ENCODE measurements at places on chromosomes 6 and 20.

DNA sequence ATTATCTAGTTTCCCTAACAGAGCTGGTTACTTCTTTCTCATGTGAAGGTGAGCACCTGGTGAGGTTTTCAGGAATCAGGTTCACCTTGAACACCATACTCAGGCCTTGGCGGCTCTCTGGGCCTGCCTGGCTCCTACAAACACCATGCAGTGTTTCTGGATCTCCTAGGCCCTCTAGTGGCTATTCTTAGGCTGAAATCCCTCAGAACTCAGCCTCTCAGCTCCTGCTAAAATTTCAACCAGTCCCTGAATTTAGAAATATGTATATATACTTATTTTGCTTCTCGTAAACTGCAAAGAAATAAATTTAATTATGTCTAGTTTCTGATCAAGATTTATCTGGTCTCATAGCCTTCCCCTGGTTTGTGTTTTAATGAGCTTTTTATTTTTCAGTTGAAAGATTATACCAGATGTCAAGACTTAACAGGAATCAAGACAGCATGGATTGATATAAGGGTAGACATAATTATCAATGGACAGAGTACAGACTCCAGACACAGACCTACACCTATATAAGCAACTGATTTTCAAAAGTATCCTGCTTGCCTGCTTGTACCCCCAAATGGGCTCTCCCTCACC is 55.9 kb downstream of the ANKEF1 start:
- no peak overlapping the region for H3K4me3 ChIP-seq
- no peaks in the 10 kb centered on the region for H3K27me3 ChIP-seq
- H3K4me1 ChIP-seq = no peaks in the 10 kb centered on the region

- no peak overlapping the region for H3K4me3 ChIP-seq
- no peaks in the 10 kb centered on the region for H3K36me3 ChIP-seq
- no peak for DNase-seq
- H3K27me3 ChIP-seq = no peaks in the 10 kb centered on the region
- H3K27ac ChIP-seq = no peak overlapping the region
- H3K4me1 ChIP-seq = peaks cover 15% of the 10 kb centered on the region
These were observed 168.9 kb upstream of the PDE10A start for GRCh38 chr6:165831812-165832510.

GRCh38 chr6:48325701-48326100 is 214.7 kb upstream of the PTCHD4 start:
- DNase-seq = no peak
- H3K36me3 ChIP-seq = no peaks in the 10 kb centered on the region
- H3K27ac ChIP-seq = no peak overlapping the region
- no peak overlapping the region for H3K4me3 ChIP-seq
- H3K27me3 ChIP-seq = no peaks in the 10 kb centered on the region

- no peak for DNase-seq
- H3K4me1 ChIP-seq = no peaks in the 10 kb centered on the region
- H3K27me3 ChIP-seq = no peaks in the 10 kb centered on the region
- no peaks in the 10 kb centered on the region for H3K36me3 ChIP-seq
- H3K27ac ChIP-seq = no peak overlapping the region
These were observed 266.4 kb downstream of the TINAG start for GRCh38 chr6:54574671-54575070.

DNA sequence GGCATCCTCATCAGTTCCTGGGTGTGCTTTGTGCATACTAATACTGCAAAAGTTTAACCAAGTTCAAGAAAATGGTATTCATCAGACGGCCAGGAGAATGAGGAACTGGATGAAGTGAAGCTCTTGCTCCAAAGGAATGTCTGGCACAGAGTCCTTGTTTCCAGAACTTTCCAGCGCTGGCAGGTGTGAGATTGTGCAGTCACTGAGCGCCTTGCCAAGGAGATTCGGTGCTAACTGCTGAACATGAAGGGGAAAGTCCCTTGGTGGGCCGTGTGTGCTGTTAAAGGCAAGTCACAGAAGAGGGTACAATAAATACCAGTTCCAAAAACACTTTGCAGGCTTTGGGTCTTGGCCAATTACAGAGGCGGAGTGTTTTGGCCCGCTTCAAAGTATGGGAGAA is 262.3 kb upstream of the SOX4 start:
- no peak overlapping the region for H3K4me3 ChIP-seq
- H3K27ac ChIP-seq = no peak overlapping the region
- no peaks in the 10 kb centered on the region for H3K27me3 ChIP-seq
- H3K36me3 ChIP-seq = no peaks in the 10 kb centered on the region
- no peaks in the 10 kb centered on the region for H3K4me1 ChIP-seq

- H3K36me3 ChIP-seq = no peaks in the 10 kb centered on the region
- no peaks in the 10 kb centered on the region for H3K27me3 ChIP-seq
- no peak overlapping the region for H3K4me3 ChIP-seq
- no peaks in the 10 kb centered on the region for H3K4me1 ChIP-seq
- no peak overlapping the region for H3K27ac ChIP-seq
These were observed 413.8 kb upstream of the FLRT3 start for GRCh38 chr20:14751191-14751590.

DNA sequence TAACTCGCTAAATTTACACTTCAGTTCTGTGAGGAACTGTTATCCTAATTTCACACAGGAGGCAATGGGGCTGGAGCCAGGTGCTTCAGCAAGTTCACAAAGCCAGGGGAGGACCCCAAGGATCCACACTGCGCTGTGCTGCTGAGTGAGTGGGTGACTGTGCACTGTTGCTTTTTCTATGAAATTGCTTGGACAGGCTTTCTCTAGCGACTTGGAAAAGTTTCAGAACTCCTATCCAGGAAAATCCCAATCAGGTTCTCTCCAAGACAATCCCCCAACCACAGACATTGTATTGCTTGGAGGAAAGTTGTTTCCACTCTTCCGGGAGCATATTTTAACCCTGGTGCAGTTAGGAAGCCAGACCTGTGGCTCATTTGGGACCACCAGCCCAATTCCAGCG is 175.9 kb upstream of the CST7 start:
- no peaks in the 10 kb centered on the region for H3K4me1 ChIP-seq
- no peaks in the 10 kb centered on the region for H3K36me3 ChIP-seq
- no peak overlapping the region for H3K4me3 ChIP-seq
- no peaks in the 10 kb centered on the region for H3K27me3 ChIP-seq
- no peak overlapping the region for H3K27ac ChIP-seq
- no peak for DNase-seq

GRCh38 chr20:54995553-54995952 is 520.2 kb downstream of the DOK5 start:
- DNase-seq = no peak
- H3K27ac ChIP-seq = no peak overlapping the region
- H3K4me3 ChIP-seq = no peak overlapping the region

GRCh38 chr6:18160911-18161310 is 5.7 kb downstream of the KDM1B start:
- no peak for DNase-seq
- H3K27ac ChIP-seq = no peak overlapping the region
- H3K27me3 ChIP-seq = no peaks in the 10 kb centered on the region
- no peak overlapping the region for H3K4me3 ChIP-seq
- peaks cover 6% of the 10 kb centered on the region for H3K4me1 ChIP-seq

All from thyroid gland (tissue), 4 donors.